ENCODE measurements at places on chromosomes 1 and 21.

GRCh38 chr21:36902793-36903192, 63.7 kb downstream of the HLCS start:
- peaks cover 24% of the 10 kb centered on the region for H3K4me1 ChIP-seq
- no peaks in the 10 kb centered on the region for H3K27me3 ChIP-seq

DNA sequence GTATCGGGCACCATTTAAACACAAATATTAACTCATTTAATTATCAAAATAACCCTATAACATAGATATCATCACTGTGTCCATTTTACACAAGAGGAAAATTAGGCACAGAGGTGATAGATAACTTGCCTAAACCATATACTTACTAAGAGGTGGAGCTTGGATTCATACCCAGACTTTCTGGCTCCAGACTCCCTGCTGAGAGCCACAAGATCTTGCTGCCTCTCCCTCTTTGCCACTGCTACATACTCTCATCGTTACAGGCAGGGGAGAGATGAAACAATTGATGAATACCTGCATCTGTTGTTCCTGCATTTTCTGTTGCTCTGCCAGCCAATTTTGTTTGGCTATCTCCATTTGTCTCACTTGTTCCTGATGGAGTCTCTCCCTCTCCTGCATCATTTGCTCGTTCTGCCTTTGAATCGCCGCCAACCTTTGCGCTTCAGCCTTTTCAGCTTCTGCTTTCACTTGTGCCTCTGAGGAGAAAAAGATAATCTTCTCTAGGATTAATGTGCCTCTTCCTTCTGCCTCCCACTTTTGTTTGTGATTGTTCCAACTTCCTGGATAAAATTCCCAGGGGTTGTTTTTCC, 10.6 kb downstream of the GBP5 start:
- no peaks in the 10 kb centered on the region for H3K27me3 ChIP-seq
- H3K4me1 ChIP-seq = peaks cover 62% of the 10 kb centered on the region
- peak overlapping the region; percentile 20 for H3K27ac ChIP-seq
- no peak for DNase-seq

- no peaks in the 10 kb centered on the region for H3K4me1 ChIP-seq
- peaks cover 2% of the 10 kb centered on the region for H3K27me3 ChIP-seq
- H3K27ac ChIP-seq = peak overlapping the region; percentile 48
Measured at GRCh38 chr1:244735876-244736561, 83.1 kb downstream of the DESI2 start.

DNA sequence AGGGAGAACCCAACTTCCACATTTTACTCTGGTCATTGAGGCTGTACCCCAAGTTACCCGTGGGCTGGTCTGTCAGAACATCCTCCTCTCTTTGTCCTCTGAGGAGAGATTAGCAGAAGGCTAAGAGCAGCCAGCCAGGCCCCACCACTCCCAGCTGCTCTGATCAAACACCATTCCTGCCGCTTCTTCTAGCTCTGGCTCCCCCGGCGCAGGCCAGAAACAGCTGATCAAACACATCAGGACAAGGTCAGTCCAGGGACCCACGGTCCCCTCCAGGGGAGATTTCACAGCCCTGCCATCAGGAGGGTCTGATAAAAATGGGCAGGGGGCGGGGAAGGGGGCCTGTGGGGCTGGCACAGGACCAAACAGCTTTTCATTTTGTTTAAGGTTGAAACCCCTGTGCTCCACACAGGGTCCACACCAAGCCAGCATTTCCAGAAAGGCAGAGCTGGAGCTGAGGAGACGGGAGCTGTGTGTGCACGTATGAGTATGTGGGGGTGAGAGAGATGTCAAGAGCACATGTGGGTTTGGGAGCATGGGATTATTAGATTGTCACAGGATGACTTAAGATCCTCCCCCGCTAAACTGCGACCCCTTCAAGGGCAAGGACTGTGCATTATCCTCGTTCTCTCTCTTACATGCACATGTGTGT, 29.9 kb upstream of the EPHA8 start:
- DNase-seq = no peak
- H3K4me3 ChIP-seq = no peak overlapping the region
- peaks cover 3% of the 10 kb centered on the region for H3K36me3 ChIP-seq
- no peaks in the 10 kb centered on the region for H3K27me3 ChIP-seq
- H3K4me1 ChIP-seq = peaks cover 2% of the 10 kb centered on the region

DNA sequence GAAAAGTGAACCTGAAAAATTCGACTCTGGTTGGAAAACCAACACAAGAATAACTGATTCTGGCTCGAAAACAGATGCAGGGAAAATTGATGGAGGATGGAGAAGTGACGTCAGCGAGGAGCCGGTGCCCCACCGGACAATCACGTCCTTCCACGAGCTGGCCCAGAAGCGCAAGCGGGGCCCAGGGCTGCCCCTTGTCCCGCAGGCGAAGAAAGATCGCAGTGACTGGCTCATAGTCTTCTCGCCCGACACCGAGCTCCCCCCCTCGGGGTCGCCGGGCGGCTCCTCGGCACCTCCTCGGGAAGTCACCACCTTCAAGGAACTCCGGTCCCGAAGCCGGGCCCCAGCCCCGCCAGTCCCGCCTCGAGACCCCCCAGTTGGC, 1.9 kb downstream of the RUSC1 start:
- H3K4me3 ChIP-seq = peak overlapping the region; percentile 76
- H3K36me3 ChIP-seq = peaks cover 25% of the 10 kb centered on the region
- H3K4me1 ChIP-seq = peaks cover 42% of the 10 kb centered on the region
- no peak overlapping the region for H3K27ac ChIP-seq
- no peaks in the 10 kb centered on the region for H3K27me3 ChIP-seq

DNA sequence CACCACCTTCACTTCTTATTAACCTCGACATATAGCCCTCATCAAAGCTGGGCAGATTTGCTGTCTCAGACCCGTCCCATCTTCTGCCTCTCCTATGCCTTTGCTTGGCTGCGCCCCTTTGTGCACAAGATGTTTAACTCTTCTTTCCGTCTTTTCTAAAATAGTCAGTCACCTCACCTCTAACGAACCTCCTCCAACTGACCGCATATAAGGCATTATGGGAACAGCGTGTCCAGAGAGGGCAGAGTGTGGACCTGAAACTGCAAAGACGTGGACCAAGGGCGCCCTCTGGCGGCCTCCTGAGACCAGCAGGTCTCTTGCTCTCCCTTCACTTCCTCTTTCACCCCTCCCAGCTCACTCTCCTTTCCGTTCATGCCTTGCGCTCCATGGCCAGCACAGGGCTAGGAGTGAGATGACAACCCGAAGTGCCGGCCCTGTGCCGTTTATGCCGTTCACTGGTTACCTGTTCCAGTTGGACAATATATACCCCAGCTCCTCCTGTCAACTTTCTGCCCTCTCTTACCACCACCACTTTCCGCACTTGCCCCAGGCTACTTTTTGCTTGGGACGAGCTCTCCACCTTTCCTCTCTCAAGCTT, 2.5 kb upstream of the METTL25B start:
- no peak overlapping the region for H3K27ac ChIP-seq
- peaks cover 31% of the 10 kb centered on the region for H3K4me1 ChIP-seq
- H3K4me3 ChIP-seq = no peak overlapping the region
- peaks cover 45% of the 10 kb centered on the region for H3K36me3 ChIP-seq
- DNase-seq = peak; percentile 91
- H3K27me3 ChIP-seq = no peaks in the 10 kb centered on the region

DNA sequence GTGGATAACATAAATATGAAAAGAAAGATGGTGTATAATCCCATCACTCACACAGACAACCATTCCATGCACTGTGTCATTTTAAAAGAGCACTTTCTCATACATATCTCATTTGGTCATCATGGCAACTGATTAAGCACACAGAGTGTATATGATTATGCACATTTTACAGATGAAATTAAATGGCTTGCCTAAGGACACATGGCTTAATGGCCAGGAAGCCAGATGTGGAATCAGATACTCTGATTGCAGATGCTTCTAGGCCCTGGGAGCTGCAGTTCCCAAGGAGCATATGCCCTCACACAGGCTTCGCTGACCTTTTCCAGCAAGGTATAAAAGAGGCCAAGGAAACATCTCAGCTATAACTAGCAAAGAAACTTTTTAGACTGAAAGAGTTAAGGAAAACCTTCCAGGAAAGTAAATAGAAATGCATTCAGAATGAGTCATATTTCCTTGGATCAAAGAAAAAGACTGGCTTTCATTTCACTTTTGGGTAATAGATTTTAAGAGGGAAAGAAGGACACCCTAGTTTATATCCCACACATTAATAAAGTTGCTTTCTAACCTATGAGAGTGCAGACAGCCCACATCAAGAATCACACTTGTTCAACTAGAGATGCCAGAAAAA, 19.6 kb upstream of the FAM89A start:
- DNase-seq = no peak
- H3K27me3 ChIP-seq = no peaks in the 10 kb centered on the region
- no peaks in the 10 kb centered on the region for H3K36me3 ChIP-seq
- no peak overlapping the region for H3K4me3 ChIP-seq
- H3K4me1 ChIP-seq = no peaks in the 10 kb centered on the region

DNA sequence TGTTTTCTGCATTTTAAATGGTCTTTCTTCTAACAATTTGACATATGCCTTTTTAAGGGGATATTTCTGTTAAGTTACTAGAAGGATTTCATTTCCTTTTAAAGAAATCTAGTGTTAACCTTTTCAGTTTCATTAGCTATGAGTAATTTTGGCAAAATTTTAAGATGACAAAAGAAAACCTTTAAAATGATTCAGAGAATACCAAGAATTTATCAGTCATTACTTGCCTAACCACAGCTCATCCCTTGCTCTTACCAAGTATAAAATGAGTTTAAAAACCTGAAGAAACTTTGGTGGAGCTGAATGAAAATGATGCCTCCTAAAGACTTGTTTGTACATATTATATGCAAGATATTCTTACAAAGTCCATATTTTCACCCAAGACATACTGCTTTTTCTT, 101.7 kb downstream of the NEK7 start:
- H3K27ac ChIP-seq = peak overlapping the region; percentile 56
- peaks cover 14% of the 10 kb centered on the region for H3K36me3 ChIP-seq
- no peak for DNase-seq
- peak overlapping the region; percentile 21 for H3K4me3 ChIP-seq

- no peak overlapping the region for H3K4me3 ChIP-seq
- DNase-seq = no peak
- H3K36me3 ChIP-seq = no peaks in the 10 kb centered on the region
- peaks cover under 1% of the 10 kb centered on the region for H3K4me1 ChIP-seq
Measured at GRCh38 chr1:67741736-67742135, 56.7 kb downstream of the GADD45A start.

GRCh38 chr21:43005635-43006034, 31.3 kb downstream of the PKNOX1 start:
- H3K27ac ChIP-seq = no peak overlapping the region
- peaks cover 18% of the 10 kb centered on the region for H3K36me3 ChIP-seq
- no peaks in the 10 kb centered on the region for H3K4me1 ChIP-seq
- H3K4me3 ChIP-seq = no peak overlapping the region

GRCh38 chr1:24228311-24228710, 41.2 kb upstream of the IFNLR1 start:
- peaks cover 4% of the 10 kb centered on the region for H3K27me3 ChIP-seq
- DNase-seq = no peak
- H3K4me1 ChIP-seq = peaks cover 13% of the 10 kb centered on the region
- H3K27ac ChIP-seq = no peak overlapping the region
- H3K4me3 ChIP-seq = no peak overlapping the region
- H3K36me3 ChIP-seq = no peaks in the 10 kb centered on the region

DNA sequence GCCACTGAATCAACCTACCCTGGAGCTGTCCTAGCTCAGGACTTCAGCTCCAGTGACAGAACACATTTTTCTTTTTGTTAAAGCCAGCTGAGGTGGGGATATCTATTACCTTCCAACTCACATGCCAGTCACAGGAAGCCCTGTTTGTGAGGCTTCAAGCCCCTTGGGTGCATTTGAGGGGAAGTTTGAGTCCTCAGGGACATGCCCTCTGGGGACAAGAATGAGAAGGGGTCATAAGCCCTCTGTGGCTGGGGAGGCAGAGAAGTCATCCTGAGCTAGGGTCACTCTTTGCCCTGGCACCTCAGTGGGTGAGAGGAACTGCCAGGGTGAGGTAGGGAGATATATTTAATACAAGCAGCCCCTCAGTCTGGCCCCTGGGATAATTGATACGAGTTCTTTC, 33.5 kb upstream of the CLDN14 start:
- H3K36me3 ChIP-seq = no peaks in the 10 kb centered on the region

DNA sequence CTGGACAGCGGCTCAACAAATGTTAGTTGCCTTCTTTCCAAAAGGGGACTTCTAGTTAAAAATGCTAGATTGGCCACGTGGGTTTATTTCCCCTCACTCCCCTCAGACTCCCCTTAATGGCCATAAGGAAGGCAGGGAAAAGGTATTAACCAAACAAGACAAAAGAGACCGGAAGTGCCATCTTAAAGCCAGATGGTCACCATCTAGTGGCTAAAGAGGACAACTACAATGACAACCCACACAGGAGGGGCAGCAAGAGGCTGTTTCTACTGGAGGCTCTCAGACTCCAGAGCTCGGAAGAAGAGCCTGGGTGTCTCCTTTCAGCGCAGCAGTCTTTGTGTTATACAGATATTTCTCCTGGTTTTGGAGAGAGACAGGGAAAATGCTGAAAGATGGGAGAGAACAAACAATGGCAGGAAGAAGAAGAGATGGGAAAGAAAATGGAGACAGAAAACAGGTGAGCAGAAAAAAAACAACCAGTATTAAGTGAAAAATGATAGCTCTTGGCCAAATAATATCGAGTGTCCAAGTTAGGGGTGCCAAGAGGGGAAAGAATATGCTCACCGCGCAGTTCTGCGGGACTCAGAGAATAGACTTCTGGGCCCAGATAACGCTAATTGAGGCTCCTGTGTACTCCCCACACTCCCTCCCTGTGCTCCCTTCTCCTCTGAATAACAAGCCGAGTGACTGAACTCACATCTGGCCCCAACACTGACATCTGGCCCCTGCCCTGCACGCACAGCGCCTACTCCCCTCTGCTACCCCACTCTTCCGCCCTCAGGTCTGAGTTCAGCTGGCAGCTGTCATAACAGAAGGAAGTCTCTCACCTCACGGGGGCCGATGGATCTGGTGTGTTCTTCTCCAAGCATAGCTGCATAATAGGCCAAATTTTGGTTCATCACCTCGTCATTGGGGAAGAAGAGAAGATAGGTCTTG, 9.6 kb downstream of the P3H1 start:
- H3K4me1 ChIP-seq = peaks cover under 1% of the 10 kb centered on the region
- DNase-seq = no peak
- H3K27me3 ChIP-seq = no peaks in the 10 kb centered on the region
- H3K4me3 ChIP-seq = no peak overlapping the region
- H3K36me3 ChIP-seq = peaks cover 46% of the 10 kb centered on the region

DNA sequence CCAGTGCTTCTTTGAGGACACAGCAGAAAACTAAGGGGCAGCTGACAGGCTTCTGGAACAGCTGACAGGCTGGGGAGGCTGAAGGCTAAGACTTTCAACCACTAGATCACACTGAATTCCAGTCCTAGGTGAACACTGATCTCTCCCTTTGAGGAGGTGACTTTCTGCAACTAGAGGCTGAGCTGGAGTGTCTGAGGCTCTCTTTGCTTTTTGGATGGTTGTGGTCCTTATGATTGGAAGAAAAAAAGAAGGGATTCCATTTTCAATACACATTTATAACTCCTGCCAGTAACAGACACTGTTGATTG, 1.4 kb downstream of the IL6R start:
- peak overlapping the region; percentile 83 for H3K4me3 ChIP-seq
- peaks cover 86% of the 10 kb centered on the region for H3K4me1 ChIP-seq
- no peaks in the 10 kb centered on the region for H3K27me3 ChIP-seq
- H3K36me3 ChIP-seq = peaks cover 8% of the 10 kb centered on the region

Measured in activated CD4-positive, alpha-beta T cell treated with anti-CD3 and anti-CD28 coated beads for 36 hours (primary cell).